SW 1271 (cell line): ENCODE measurements at places on chromosomes 3 and 15.

- DNase-seq: no peak
Observed at GRCh38 chr3:189911001-189911400, 209.7 kb downstream of the P3H2 start.

DNA sequence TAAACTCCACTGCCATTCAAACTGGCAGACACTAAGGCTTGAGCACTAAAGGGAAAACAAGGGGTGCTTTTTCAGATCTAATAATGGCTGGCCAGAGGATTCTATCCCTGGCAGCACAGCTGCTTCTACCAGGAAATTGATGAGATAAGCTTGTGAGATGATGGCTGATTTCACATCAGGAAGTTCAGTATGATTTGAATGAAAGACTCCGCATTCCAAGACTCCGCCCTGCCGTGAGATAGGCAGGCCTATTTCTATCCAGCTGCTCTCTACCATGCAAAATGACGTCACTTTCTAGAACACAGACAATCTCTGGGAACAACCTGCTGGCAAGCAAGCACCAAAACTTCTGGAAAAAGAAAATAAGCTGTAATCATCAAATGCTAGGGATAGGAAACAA, 171.8 kb downstream of the WDR76 start:
- no peak for DNase-seq

GRCh38 chr3:110779581-110779980, 292.0 kb upstream of the NECTIN3 start:
- no peak for DNase-seq

- DNase-seq: no peak
Observed at GRCh38 chr3:26505399-26505798, 117.2 kb upstream of the LRRC3B start.
